ENCODE measurements at places on chromosomes 6 and 20.

GRCh38 chr6:81772741-81773140 lies 20.3 kb upstream of the TENT5A start:
- no peak for DNase-seq

DNA sequence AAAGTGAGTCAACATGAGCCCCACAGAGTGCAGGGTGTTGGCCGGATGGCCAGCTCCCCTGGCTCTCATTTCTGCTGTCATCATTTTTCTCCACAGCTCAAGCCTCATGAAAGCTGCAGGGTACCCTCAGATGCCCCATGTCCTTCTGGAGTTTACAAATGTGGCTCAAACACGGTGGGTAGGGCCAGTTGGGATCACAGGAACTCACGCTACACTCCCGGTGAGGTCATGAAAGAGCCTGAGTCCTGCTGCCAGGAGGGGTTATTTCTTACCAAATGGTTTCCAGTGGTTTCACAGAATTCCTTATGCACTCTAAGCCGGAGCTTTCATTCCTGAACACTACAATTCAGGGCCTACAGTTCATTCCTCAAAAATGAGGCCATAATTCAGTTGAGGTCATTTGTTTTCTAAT lies 78.7 kb downstream of the TMEM170B start:
- DNase-seq: no peak

GRCh38 chr6:158905277-158905676 lies 86.1 kb upstream of the EZR start:
- no peak for DNase-seq

DNA sequence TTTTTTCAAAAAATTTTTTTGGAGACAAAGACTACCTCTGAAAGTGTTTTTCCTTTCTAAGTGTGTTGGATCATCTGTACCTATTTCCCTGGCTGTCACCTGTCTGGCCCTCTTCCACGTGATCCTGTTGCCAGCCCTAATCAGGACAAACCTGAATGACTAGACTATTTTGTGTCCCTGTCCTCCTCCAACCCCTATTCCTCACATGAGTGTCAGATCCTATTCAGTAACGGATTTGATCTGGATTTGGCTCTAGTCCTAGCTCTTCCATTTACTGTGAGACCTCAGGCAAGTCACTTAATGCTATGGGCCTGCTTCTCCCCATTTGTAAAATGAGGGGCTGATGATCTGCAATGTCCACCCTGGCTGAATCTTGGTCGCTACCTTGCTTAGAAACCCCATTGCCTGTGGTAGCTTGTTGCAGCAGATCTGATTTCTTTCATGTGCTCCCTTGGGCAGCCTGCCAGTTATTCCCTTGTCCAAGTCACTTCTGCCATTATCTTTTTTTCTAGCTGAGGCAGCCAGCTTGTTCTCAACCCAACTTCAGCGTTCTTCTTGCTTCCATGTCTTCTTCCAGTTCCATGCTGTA lies 4.8 kb downstream of the PHF20 start:
- DNase-seq: no peak

- DNase-seq: peak; percentile 36
Observed at GRCh38 chr6:165308926-165309731, at the start of gene C6orf118. Gene C6orf118 (minus strand): TSS chr6:165309605. CDS start chr6:165309586, 19 bp downstream.

DNA sequence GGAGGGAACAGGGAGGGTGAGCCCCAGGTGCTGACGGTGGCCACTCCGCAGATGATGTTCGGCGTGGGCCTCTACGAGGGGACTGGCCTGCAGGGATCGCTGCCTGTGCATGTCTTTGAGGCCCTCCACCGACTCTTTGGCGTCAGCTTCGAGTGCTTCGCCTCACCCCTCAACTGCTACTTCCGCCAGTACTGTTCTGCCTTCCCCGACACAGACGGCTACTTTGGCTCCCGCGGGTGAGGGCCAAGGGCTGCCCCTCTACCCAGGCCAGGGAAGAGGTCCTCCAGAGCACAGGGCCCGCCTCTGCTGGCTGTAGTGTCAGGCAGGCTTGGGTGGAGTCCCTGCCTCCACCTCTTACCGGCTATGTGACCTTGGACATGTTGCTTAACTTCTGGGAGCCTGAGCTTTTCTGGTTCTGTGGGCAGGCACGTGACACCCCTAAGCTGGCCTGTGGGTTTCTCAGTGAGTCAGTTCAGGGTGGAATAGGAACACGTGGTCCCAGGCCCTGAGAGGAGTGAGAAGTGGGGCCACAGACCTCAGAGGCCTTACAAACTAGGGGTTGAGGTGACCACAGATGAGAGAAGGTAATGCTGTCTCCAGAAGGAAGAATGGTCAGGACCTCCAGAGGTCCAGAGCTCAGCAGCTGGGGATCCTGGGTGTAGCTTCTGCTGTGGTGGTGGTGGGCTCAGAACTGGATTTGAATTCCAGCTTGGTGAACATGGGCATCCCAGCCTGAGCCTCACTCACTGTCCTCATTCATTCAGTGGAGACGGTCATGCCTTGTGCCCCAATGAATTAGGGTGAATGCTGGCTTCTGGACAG lies 11.9 kb downstream of the PCIF1 start:
- no peak for DNase-seq

DNA sequence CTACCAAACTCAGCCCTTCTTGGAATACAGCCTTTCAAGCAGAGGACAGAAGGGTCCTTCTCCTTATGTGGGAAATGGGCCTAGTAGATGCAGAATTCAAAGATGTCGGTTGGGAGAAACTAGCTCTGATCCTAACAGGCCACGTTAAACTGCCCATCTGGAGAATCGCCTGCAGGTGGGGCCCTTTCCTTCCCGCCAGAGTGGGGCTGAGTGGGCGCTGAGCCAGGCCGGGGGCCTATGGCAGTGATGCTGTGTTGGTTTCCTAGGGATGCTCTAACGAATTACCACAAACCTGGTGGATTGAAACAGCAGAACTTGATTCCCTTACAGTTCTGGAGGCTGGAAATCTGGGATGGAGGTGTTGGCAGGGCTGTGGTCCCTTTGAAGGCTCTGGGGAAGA lies 9.1 kb downstream of the MAPK13 start:
- no peak for DNase-seq

DNA sequence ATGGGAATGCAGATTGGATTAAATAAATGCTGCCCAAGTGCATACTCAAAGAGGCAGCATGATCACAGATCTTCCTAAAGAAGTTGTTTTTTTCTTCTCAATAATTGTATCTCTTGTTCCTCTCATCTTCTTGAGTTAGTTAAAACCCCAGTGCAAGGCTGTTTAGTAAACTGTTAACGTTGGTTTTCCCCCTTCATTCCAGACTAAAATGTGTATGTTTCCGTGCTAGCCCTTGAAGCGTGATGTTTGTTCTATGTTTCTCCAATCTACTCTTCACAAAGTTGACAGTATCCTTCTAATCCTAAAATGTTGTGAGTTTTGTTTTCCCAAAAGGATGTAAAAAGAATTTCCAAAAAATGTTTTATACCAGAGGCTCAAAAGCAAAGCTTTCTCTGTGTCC lies 15.6 kb downstream of the CYP24A1 start:
- no peak for DNase-seq

GRCh38 chr6:46042355-46042999 lies 26.8 kb upstream of the CLIC5 start:
- peak; percentile 41 for DNase-seq

DNA sequence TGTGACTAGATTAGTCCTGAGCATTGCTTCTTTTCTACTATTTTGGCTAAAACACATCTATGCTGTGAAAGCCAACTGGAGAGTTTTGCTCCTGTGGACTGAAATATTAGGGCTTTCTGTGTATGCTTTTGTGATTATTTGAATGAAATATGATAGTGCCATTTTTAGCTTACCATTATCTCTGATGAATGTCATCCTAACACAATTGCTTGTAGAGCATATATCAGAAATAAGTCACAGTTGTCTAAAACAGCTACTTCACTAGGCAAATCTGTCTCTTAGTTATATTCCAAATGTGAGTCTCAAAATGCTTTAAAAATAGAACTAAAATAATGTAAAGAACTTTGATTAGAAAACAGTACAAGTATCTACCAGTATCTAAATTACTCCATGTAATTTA lies 401.4 kb upstream of the PTCHD4 start:
- DNase-seq: no peak

- DNase-seq: no peak
Observed at GRCh38 chr6:70061546-70061945, 195.2 kb downstream of the COL19A1 start.

GRCh38 chr6:150573041-150573681 lies 26.5 kb upstream of the PLEKHG1 start:
- no peak for DNase-seq

GRCh38 chr6:40408786-40409542 lies 178.2 kb downstream of the LRFN2 start:
- no peak for DNase-seq

DNA sequence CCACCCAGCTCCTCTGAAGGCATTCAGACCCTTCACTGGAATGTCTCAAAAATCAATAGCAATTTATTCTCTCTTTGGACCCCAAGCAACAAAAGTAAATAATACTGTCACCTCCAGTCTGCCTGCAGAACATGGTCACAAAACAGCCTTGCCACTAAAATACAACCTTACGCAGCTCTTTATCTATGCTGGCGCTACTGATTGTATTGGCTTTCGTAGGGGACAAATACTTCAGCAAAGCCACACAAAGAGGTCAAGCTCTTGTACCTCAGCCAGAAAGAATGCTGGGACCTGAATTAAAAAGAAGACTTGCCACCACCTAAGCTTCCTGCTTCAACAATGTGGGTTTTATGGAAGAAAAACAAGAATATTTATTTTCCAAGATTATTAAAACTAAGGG lies 57.2 kb downstream of the PRKN start:
- no peak for DNase-seq

DNA sequence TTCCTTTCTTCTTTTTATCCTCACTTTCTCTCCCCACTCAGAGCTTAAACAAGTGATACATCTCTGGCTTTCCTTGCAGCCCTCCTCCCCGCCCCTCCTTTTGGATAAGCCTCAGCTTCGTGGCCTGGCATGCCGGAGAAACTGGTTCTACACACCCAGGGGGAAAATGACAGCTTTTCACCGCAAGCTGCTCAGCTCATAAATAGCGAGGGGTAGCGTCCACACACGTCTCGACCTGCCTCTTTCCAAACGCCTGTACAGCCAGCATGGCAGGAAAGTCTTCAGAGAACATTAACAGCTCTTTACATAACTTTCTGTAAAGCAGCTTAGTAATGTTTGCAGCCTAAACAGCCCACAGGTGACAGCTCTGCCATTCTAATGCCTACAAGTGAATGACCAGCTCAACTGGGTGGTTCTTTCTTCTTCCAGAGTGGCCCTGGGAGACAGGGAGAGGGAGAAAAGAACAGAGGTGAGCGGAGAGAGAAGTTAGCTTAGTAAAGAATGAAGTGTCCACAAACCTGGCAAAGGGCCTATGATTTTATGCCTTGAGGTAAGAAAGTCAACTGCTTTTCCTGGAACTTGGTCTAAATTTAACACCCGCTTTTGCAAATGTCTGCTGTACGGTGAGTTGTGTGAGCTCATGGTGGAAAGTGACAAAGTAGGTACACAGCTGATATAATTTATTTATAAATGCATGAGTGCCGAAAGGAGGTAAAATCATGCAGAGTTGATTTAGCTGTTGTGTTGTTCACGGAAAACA lies 251.5 kb downstream of the TFAP2A start:
- no peak for DNase-seq

DNA sequence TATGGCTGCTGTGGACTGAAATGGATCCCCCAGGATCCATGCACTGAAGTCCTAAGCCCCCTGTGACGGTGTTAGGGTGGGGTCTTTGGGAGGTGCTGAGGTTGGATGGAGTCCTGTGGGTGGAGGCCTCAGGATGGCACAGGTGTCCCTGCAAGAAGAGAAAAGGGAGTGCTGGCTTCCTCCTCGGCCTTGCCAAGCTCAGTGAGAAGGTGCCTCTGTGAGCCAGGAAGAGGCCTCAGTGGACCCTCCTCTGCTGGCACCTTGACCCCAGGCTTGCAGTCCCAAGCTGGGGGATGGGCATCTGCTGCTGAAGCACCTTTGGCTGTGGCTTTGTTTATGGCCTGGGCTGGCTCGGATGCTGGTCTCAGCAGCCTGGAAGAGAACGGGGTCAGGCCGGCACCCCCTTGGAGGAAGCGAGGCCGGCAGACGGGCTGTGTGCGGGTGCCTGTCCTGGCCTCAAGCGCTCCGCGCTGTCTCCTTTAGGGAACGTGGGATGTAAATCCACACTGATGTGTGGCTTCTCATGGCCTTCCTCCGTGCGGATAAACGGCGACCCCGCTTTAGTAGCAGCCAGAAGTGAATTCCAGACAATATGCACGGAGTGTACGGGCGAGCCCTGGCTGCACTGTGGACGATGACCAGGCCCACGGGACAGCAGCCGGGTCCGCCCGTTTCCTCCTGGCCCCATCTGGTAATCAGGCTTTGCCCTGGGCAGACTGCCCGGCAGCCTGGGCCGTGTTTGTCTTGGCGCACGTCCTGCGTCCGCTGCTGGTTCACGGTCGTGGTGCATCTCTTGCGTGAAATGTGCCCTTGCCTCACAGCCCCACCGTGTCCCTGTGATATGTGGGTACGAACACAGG lies 182.6 kb downstream of the ERMARD start:
- DNase-seq: no peak

DNA sequence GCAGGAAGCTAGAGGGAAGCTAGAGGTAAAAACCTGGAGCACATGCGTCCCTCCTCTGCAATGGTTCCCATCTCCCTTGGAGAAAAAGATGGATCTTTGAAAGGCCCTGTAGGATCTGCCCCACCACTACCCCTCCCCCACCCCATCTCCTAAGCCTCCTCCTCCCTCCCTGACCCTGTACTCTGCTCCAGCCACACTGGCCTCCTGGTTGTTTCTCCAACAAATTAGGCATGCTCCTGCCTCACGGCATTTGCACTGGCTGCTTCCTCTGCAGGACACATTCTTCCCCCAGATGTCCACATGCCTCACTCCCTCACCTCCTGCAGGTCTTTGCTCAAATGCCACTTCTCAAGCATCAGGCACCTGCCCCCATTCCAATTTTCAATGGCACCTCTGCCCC lies 45.5 kb downstream of the UBE2V1 start:
- no peak for DNase-seq

GRCh38 chr6:131721161-131721560 lies 10.3 kb upstream of the CTAGE9 start:
- no peak for DNase-seq

- DNase-seq: peak; percentile 88
Observed at GRCh38 chr6:144215932-144216667, 65.8 kb downstream of the STX11 start.

- DNase-seq: no peak
Observed at GRCh38 chr20:22312744-22313346, 271.5 kb downstream of the FOXA2 start.

- no peak for DNase-seq
Observed at GRCh38 chr20:9093218-9093957, 24.5 kb downstream of the PLCB4 start.

DNA sequence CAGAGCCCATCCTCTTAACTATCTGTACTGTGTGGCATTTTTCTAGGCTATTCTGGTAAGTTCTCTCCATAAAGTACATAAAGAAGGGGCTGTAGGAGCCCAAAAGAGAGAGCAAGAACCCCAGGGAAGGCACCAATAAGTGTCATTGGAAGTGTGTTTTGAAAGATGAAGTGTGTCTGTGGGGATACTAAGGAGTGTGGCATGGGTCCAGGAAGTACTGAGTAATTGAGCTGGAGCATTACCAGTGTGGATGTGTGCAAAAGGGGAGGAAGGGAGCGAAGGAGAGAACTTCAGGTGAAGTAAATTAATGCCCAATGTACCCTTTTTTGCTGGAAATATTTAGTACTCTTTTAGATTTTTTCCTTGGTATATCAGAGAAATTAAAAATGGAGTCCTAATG lies 63.9 kb downstream of the KCNS1 start:
- DNase-seq: no peak

- DNase-seq: no peak
Observed at GRCh38 chr6:110731898-110732297, 83.4 kb downstream of the CDK19 start.

- DNase-seq: no peak
Observed at GRCh38 chr20:3862333-3862732, 15.7 kb downstream of the MAVS start.

Measured in NCI-H1417 treated with DMSO at 0.1 percent for 48 hours (cell line).